ENCODE measurements at places on chromosomes 7 and 10.

DNA sequence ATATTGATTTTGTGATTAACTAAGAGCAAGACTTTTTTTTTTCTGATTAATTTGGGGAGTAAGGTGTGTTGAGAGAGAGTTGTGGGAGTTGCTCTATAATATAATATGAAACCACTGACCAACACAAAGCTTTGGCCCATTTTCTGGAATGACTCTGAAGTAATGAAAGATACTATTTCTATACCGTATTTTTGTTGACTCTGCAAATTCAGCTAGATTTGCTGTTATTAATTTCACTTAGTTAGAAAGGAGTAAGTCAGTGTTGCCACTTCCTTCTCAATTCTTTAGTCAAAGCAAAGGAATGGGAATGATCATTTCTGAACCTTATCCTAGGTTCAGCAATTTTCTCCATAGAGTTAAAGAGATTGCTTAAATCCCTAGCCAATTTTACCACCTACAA, 313.0 kb upstream of the FZD1 start:
- no peak for DNase-seq

DNA sequence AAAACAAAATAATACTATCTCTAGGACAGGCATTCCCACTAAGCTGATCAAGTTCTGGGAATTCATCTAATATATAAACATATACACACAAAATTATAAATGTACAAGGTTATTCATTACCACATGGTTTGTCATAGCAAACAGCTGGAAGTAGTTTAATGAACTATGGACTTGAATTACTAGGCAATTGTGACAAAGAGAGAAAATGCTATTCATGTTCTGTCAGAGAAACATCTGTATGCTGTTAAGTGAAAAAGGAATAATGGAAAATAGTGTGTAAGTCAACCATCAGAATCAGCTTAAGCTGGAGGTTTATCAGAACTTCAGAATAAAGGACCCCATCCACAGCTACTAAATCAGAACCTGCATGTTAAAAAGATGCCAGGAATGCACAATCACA, 2.8 kb downstream of the ZNF248 start:
- no peak for DNase-seq

GRCh38 chr10:7192831-7193361, 217.9 kb downstream of the SFMBT2 start:
- DNase-seq = no peak

DNA sequence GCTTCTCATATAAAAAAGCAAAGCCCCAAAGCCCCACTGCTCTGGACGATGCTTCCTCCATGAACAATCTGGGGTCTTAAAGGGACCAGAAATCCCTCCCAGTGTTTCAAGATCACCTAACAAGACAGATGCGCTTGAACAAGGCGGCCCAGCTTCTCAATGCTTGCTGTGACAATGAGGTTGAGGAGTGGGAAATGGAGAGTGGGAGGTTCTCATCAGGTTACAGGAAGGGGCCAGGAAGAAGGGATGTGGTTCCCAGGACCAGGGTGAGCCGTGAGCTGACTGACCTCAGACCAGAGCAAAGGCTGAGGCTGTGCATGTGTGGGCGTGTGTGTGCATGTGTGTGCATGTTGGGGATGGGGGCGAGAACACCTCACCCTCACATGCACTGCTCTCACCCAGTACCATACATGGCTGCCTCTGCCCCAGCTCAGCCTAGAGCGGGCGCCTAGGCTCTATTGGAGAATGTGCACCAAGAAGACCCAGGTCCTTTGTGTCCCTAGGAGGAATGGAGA, 220.8 kb upstream of the GPR26 start:
- no peak for DNase-seq

- DNase-seq = no peak
These were observed 42.8 kb downstream of the CPXM2 start for GRCh38 chr10:123848564-123849457.

DNA sequence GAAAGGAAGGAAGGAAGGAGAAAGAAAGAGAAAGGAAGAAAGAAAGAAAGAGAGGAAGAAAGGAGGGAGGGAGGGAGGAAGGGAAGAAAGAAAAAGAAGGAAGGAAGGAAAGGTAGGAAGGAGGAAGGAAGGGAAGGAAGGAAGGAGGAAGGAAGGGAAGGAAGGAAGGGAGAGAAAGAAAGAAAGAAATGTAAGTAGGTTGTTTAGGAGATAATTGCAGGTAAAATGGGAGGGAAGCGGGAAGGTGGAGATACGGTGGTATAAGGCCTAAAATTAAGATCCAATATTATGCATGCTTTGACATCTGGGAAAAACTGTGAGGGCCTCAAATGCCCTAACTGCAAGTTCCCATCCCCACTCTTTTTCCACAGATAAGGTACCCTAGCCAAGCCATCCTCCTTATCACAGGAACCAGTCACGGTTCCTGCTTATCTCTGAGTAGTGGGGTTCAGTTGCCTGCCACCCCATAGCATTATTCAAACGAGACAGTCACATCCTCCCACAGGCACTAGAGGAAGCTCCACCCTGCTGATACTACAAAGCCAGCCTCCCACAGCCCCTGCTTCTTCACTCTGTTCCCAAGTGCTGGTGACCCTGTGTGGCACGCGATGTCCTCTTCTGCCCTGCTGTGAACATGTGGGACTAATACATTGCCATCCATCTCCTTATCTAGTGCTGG, 28.7 kb downstream of the ST8SIA6 start:
- DNase-seq = no peak

- DNase-seq = no peak
These were observed 6.5 kb upstream of the SSBP1 start for GRCh38 chr7:141731476-141732149.

DNA sequence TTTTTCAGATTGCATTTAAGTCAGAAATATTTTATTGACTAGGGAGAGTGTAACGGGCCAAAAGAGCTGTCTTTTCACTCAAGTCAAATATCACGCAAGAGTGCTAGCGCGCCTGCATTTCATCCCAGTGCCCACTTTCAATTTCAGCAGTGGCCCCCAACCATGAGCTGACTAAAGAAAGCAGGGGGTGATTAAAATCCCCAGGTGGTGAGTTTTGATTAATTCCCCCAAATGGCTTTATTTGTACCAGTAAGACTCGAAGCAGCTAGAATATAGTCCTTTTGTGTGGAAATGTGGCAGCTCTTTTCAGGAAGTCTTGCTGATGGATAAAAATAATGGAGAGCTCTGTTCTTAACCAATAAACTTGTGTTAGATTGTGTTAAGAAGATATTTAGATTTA, 35.3 kb downstream of the TRUB1 start:
- no peak for DNase-seq

- no peak for DNase-seq
These were observed 133.4 kb downstream of the SPAG6 start for GRCh38 chr10:22478555-22479334.

DNA sequence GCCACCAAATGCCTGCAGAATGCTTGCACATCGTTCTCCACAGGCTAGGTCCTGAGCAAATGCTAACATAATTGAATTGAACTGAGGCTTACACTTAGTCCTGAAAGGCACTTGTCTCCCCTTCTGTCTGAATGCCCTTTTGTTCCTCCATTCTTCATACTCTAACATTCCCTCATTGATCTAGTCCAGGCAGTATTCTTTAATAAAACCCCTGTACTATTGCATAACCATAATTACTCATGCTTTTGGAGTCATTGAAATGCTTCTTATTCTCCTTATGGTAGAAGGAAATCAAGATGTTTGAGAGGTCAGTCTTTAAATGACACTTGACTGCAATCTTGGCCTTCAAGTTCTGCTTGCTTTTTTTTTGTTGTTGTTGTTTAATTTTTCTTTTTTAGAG, 7.1 kb downstream of the PI4K2A start:
- DNase-seq = no peak

DNA sequence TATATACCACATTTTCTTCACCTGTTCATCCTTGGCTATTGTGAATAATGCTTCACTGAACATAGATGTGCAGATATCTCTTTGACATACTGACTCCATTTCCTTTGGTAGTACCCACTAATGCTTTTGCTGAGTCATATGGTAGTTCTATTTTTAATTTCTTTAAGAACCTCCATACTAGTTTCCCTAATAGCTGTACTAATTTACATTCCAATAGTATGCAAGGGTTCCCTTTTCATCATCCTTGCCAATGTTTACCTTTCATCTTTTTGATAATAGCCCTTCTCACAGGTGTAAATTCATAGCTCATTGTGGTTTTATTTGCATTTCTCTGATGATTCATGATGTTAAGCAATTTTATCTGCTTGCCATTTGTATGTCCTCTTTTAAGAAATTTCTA, 159.9 kb downstream of the CALCR start:
- no peak for DNase-seq

DNA sequence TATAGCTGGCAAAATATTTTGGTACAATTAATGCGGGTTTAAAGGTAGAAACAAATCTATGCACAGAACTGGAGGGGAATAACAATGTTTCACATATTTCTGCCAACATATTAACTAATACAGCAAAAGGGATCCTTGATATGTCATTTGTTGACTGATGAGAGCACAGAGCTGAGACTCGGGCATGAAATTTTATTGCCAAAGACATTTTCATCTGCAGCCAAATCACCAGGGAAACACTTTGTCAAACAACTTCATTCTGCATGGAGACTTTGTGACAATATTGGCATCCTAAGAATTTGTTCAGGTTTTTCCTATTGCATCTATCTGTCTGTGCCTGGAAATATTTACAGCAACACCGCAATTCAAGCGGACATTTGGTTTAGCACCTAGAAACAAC, 117.8 kb upstream of the C1QL3 start:
- DNase-seq = no peak

DNA sequence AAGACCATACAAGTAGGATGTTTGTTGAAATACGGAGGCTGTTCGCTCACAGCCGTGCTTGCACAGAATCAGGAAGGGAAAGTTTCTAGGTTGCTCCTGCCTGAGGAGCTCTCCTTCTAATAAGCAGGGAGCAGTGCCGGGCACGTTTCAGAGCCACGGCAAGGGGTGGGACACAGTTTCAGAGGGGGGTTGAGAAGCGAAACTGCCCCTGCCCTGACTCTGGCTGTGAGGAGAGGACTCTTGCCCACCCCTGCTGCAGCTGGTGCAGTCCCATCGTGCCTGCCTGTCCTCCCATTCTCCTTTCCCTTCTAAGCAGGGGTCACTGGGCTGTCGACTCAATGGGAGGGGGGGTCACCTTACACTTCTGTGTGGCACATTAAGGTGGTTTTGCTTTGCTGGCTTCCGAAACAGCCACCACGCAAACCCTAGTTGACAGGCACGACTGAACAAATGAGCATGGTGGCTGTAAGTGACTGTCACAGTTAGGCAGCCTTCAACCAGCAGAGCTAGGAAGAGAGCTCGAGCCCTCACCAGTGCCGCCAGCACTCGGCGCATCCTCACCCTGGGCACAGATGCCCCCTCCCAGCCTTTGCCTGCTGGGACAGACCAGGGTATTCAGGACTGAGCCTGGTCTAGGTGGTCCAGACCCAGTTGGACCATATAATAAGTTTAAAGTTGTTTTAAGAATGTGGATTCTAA, 37.5 kb downstream of the ZNF467 start:
- DNase-seq = no peak

DNA sequence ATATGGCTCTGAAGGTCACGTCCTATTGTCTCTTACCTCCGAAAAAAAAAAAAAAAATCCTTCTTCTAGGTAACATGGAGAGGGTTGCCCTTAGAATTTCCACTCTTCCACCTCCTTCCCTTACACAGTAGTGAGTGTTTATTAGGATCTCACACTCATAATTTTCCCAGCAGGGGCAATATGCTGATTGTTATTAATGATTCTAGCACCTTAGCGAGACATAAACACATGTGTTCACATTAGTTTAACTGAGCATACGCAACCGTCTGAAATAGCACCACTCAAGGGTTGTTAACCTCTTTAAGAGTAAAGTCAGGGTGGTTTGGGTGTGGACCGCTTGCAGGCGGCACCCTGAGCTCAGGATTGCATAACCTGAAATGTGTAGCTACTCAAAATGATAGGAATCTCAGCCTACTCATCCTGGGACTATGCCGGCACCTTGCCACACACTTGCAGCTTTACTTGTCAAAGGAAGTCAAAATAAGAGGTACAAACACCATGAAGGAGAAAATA, 52.2 kb downstream of the CPEB3 start:
- DNase-seq = no peak

DNA sequence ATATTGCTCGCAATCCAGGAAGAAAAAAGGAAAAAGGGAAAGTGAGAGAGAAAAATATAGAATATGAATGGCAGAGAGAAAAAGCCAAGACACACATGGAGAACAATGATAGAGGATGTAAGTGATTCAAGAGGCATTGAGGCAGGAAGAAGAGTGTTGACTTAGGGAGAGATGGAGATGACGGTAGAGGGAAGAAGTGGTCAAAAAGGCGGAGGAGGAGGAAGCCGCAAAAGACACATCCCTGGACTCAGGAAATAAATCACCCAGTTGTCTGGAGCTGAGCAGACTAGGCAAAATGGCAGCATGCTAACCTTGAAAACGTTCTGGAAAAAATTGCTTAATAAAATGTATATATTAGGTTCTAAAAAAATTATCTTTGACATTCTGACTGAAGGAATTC, 17.7 kb upstream of the GPR37 start:
- no peak for DNase-seq

- DNase-seq = no peak
These were observed 739.7 kb upstream of the ANKRD30A start for GRCh38 chr10:36385693-36386092.

GRCh38 chr7:68280931-68281330, 1284.3 kb downstream of the TYW1 start:
- no peak for DNase-seq

DNA sequence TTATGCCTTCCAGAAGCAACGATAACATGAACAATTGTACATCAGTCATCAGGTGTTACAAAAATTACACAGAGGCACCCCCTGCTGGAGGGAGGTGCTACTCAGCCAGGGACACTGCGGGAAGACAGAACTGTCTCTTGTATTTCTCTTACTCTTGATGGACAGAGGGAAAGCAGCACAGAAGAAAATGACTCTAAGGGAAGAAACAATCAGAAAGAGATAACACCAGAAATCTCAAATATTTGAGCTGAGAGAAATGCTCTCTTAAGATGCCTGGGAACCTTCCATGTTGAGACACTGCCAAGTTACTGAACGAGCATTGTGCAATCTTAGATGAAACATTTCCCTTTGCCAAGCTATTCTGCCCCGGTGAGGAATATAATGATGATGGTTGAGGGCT, 227.6 kb upstream of the NPSR1 start:
- no peak for DNase-seq

DNA sequence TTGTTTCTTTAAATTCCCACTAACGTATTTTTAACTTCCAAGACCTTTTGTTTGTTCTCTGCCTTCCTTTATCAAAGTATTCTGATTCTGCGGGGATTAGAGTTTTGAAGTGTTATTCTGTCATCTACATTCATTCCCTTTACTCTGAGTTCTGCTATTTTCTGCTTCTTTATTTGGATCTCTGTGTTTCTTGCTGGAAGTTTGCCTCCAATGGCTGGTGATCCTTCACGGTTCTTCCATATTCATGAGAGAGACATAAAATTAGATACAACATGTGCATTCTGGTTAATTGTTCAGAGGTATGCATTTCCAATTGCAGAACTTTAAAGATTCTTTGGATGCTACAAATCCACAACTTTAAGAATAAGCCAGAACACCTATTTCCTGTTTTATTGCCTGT, 244.7 kb upstream of the ADARB2 start:
- DNase-seq = no peak

DNA sequence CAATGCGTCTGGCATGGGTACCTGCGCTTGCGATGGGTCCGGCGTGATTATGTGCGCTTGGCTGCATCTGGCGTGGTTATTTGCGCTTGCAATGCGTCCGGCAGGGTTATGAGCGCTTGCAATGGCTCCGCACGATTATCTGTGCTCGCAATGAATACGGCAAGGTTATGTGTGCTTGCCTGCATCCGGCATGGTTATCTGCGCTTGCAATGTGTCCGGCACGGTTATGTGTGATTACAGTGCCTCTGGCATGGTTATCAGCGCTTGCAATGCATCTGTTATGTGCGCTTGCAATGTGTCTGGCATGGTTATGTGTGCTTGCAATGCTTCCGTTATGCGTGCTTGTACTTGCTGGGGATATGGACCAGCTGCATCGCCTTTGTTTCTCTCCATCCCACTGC, 37.7 kb downstream of the RBAK start:
- no peak for DNase-seq
